ENCODE measurements at places on chromosomes 11 and 22.

DNA sequence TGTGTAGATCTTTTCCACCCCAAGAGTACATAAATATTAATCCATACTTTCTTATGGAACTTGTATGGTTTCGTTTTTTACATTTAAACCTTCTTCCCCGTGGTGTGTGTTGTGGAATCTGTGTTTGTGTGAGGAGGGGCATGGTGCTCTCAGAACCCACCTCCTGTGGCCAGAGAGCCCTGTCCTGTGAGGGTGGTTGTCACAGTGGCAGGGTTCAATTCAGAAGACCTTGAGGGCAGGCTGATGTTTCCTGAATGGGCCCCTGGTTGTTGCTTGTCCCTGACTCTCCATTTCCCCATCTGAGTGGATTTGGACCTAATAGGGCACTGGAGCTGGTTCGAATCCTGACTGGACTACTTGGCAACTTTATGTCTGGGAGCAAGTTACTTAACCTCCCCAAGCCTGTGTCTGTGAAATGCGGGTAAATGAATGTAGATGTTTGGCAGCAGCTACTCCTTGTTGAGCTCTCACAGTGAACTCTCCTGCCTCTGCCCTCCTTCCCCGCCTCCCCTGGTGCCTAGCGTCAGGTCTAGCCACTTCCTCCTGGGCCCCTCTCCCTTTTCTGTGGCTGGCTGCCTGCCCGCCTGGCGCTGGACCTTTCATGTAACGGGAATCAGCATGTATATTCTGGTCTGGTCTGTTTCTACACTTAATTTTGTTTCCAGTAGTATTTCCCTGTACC lies 7.3 kb downstream of the NEAT1 start:
- peak; percentile 72 for DNase-seq

GRCh38 chr11:125451400-125452124 lies 44.5 kb downstream of the FEZ1 start:
- no peak for DNase-seq

DNA sequence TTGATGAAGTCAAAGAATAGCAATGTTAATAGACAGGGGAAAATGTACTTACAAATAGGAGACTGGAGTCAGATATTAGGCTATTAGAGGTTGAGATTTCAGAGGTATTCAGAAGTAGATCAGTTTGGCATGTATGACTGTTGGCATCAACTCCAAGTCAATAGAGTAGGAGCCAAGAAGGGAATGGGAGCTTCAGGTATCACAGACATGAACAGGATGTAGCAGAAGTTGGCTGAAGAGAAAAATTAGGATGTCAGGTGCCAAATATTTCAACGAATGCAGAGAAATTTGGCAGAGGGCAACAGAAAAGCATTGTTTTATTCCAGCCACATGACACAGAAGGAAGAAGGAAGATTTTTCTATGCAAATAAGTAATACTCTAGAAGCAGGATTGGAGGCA lies 69.7 kb downstream of the GLYATL1 start:
- DNase-seq, result no peak

DNA sequence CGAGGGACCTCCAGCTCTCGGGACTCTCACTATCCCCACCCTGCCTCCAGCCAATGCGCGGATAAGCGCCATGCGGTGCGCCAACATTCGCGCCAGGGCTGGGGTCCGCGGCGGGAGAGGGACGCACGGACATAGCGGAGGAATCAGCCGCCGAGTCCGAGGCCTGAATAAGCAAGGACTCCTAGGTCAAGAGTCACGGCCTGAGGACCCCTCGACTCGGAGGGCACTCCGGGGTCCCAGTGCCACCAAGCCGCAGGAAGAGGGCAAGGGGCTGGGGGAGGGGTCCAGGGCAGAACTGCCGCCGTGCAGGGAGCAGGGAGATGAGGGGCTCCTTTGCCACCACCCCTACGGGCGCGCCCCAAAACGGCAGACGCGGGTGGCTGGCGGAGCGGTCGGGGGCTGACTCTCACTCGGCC lies 552 bp downstream of the DSCAML1 start:
- DNase-seq, result no peak

- no peak for DNase-seq
These were observed 8.6 kb downstream of the KLHL35 start for GRCh38 chr11:75424396-75424795.

GRCh38 chr11:76048763-76049162 lies 157.5 kb downstream of the WNT11 start:
- DNase-seq, result no peak

DNA sequence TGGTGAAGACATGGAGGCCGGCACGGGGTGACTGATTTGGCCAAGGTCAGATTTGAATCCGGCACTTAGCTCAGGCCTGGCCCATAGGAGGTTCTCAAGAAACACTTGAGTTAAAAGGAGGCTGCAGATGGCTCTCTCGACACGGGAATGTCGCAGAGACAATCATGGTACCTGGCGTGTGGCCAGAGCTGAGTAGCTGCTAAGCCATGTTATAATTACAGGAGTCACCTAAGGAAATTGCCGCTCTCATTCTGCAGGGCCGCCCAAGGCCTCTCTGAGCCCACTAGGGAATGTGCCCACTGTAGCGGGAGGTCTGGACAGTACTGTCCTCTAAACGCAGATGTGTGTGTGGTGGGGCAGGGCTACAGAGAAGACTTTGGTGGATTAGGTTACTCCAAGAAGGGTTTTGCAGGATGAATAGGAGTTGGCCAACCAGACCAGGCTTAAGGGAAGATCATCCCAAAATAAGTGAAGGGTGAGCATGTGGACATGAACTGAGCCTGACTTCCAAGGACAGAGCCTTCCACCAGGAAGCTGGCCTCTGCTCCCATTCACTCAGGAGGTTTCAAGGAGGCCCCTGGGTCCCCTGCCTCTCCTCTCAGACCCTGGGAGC lies 19.3 kb upstream of the PRR5 start:
- DNase-seq, result no peak

- no peak for DNase-seq
These were observed 6.2 kb downstream of the CLCF1 start for GRCh38 chr11:67366961-67367760.

All from HFFc6 (cell line).